Stimulated activated CD4-positive, alpha-beta T cell treated with anti-CD3 and anti-CD28 coated beads, Interleukin-2, amount 100 ng/mL, for 48 hours (primary cell): ENCODE measurements at places on chromosomes 3 and 15.

GRCh38 chr15:68583936-68584755 lies 5.4 kb downstream of the CORO2B start:
- no peak for DNase-seq

DNA sequence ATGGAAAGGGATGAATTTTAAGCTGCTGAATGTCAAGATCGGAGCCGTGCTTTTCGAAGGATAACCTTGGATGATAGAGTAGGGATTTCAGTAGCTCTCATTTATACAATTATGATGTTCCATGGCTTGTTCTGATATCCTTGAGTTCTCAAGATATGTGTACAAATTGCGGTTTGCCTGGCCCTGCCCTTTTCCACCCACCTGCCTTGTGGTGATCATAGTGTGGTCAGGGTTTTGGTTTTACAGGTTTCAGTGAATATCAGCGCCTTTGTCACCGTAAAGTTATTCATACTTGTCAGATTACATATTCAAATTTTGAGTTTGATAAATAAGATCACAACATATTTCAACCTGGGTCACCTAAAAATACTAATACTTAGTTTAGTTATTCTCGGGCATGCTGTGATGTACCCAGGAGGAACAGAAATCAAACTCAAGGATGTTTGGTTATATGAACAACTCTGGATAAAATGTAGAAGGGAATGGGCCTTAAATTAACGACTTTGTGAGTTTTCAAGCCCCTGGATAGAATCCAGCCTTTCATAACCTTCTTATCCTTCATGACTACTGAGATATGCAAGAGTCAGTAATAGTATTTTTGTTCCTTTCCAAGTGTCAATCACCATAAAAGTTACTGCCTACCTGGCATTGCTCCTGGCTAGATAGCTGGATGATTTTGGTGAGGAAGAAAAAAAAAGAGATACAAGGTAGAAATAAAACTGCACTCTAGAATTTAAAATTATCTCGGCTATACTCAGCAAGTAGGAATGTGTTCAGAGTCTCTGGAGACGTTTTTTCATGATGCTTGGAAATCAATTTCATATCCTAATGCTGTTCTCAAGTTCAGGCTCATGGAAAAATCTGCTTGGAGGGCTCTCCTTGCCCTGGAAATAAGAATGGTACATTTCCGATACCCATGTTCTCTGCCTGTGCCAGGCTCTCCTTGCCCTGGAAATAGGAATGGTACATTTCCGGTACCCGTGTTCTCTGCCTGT lies 209.2 kb upstream of the TPRG1 start:
- DNase-seq, result no peak

- DNase-seq, result no peak
Measured at GRCh38 chr15:100986158-100986896, 67.2 kb downstream of the LRRK1 start.

- DNase-seq, result no peak
Measured at GRCh38 chr15:80967451-80967850, 22.2 kb downstream of the MESD start.

DNA sequence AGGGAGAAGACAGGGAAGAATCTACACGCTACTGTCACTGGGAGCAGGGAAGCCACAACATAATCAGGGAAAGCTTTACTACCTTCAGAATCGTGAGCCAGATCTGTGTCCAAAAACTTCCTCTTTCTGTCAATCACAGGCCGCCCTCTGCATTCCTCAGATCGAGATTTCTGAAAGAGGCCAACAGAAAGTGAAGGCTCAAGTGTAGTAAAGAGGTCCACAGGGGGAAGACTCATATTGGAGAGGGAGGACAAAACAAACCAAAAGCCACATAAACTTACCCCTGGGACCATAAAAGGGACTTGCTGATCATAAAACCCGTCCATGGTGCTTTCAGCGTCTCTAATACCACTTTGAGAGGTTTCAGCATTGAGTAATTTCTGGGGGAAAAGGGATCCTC lies 3.3 kb downstream of the ETV5 start:
- no peak for DNase-seq

GRCh38 chr3:135929670-135930069 lies 35.9 kb upstream of the PPP2R3A start:
- DNase-seq, result no peak

DNA sequence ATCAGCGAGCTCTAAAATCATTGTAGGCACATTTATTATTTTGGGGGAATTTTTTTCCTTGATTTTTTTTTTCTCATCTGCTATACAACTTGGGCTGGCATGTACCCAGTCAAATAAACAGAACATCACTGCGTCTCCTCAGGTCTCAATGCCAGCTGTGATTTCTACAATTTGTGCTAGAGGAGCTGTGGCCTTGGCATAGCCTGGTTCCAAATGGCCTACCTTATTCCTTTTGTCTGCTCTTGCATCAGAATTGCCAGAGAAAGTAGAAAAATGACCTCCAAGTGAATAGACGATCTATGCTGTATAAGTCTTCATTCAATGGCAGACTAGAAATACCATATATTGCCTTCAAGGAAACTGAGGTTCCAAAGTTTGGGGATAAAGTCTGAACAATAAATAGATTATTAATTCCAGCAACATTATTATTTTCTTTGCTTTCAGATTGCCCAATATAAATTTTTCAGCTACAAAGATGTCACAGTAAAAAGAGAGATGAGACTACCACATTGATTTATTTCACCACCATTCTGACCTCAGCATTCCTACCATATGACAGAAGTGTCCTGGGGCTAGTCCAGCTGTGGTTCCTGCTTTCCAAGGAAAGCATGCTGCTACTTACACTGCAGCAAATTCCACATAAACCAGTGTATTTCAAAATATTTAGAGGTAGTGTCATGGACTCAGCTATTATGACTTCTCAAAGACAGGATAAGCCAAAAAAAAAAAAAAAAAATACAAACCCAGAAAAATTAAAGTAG lies 493.9 kb upstream of the ZNF385D start:
- DNase-seq, result no peak

- DNase-seq, result no peak
Measured at GRCh38 chr15:35123743-35124142, 38.6 kb upstream of the NANOGP8 start.

DNA sequence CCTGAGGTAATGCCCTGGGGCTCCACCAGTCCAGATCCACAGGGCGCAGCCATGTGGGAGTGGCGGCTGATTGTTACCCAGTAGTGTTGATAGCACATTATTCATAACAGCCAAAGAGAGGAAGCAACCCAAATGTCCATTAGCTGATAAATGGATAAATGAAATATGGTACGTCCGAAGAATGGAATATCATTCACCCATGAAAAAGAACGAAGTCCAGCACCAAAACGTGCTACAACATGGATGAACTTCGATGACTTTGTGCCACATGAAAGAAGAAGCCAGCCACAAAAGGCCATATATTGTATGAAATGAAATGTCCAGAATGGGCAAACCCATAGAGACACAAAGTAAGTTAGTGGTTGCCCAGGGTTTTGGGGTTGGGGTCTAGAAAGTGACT lies 6.4 kb downstream of the SMAD6 start:
- DNase-seq, result no peak
